ENCODE measurements at places on chromosomes 3 and 15.

GRCh38 chr3:71063773-71064290 is 519.7 kb downstream of the FOXP1 start:
- no peak for DNase-seq

DNA sequence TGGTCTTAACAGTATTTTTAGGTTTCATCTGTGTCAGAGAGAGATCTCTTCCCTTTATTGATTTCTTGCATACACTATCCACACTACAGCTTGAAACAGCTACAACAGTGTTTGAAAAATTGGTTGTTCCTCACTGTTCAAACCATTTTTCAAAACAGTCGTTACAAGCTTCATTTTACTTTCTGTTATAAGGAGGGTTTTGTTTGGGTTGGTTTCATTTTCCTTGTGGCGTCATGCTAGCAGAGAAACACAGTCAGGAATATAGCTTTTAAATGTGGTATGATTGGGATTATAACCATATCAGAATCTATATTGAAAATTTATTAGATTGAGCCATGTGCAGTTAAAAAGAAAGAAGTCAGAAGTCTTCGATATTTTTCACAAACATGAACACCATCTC is 400.6 kb downstream of the ZBTB20 start:
- DNase-seq = no peak

GRCh38 chr15:63783441-63783840 is 50.3 kb downstream of the HERC1 start:
- DNase-seq = no peak

DNA sequence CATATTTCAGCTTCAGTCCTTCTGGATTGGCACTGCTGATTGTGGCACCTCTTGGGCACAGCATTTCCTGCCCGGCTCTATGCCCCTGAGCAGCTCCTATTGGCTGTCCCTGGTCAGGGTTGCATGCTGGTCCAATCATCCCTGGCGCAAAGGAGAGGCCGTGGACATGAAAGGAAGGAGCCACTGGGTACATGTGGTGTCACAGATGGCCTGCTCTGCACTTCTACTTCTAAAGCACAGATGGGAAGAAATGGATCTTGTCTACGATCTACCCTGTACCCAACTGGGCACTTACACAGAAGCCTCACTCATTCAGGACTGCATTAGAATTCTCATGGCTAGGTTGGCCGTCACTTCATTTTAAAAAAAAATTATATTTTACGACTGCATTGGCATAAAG is 232.5 kb downstream of the SHQ1 start:
- DNase-seq = no peak

GRCh38 chr3:150610785-150611184 is 7.7 kb downstream of the SELENOT start:
- DNase-seq = no peak

- no peak for DNase-seq
These were observed 519.7 kb downstream of the FGF12 start for GRCh38 chr3:192207651-192208050.

- no peak for DNase-seq
These were observed 981.9 kb downstream of the FHIT start for GRCh38 chr3:60269377-60269776.

GRCh38 chr3:170632780-170633179 is 46.9 kb upstream of the SLC7A14 start:
- no peak for DNase-seq

- DNase-seq = no peak
These were observed 218.3 kb downstream of the TUSC7 start for GRCh38 chr3:116927918-116928317.

- no peak for DNase-seq
These were observed 21.8 kb downstream of the ST3GAL6 start for GRCh38 chr3:98784666-98785600.

DNA sequence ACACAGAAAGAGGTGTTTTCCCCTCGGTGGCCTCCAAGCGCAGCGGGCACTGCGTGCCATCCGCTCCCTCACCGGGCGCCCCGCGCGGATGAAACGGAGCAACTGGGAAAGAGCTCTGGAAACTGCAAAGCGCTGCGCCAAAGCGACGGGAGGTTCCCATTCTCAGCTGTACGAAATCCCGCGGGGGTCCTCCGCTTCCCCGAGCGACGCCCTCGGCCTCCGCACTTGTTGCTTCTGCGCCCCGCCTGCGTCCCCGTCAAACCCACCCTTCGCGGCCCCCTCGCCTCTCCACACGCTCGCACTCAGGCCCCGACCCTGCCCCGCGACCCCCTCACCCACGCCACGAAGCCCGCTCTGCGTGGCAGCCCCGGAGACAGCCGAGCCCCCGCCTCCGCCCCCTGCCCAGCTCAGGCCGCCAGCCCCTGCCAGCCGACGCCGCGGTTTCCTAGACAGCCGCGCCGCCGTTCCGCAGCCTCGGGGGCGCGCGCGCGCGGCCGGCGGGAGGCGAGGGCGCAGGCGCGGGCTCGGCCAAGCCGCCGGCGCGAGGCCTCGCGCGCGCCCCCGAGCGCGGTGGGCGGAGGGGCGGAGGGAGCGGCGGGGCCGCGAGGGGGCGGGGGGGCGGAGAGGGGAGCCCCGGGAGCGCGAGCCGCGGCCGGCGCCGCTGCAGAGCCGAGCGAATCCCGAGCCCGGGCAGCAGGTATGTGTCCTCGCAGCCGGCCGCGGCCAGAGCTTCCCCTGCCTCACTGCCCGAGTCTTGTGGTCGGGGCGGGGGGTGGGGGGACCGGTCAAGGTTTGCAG is at the start of gene TMEM266:
TMEM266 (plus strand) TSS at position 666 of the 798 bp plus-strand sequence. CDS start 74,279 bp downstream, outside the sequence.
- DNase-seq = peak; percentile 28

DNA sequence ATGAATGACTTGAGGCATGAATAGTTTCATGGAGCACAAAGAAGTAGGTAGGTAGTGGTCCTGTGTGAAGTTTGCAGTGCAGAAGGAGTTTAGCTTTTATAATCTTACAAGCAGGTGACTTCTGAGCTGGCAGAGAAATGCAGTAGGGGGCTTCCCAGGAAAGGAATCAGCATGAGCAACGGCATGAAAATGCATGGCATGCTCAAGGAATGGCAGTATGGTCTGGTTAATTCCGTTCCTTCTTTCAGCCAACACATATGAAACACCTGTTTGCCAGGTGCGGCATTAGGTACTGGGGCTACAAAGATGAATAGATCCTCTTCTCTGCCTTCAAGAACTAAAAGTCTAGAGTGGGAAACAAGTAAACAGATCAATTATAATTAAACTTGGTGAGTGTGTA is 138.0 kb upstream of the BHLHE40 start:
- DNase-seq = no peak

DNA sequence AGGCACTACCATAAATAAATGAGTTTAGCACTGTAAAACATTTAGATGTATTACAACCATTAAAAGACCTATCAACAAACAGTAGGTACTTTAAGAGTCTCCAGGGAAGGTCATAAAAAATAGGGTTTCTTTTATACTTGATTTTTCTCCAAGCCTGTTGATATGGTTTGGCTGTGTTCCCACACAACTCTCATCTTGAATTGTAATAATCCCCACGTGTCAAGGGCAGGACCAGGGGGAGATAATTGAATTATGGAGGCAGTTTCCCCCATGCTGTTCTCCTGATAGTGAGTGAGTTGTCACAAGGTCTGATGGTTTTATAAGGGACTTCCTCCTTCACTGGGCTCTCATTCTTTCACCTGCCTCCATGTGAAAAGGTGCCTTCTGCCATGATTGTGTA is 468.9 kb upstream of the UBE2E2 start:
- no peak for DNase-seq

- DNase-seq = no peak
These were observed 102.5 kb downstream of the SH3GL3 start for GRCh38 chr15:83549623-83550022.

- DNase-seq = no peak
These were observed 142.2 kb upstream of the ZNF385D start for GRCh38 chr3:21893242-21893641.

GRCh38 chr15:78654272-78654671 is 13.3 kb upstream of the CHRNB4 start:
- DNase-seq = no peak

DNA sequence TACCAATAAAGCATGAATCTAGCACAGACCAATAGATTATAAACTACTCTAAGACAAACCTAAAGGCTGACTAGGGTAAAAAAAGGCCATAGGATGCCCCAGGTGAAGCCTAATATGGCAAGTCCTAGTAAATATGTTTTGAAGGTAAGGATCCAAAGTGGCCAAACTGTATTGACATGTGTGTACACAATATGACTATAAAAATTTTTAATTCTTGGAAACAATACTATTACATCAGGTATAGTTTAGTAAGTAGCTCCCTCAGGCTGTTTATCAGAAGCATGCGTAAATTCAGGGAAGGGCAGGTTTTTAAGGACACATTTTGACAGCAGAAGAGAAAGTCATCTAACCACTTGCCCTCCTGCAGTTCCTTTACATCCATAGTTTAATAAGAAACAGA is 18.8 kb downstream of the GNB4 start:
- DNase-seq = no peak

DNA sequence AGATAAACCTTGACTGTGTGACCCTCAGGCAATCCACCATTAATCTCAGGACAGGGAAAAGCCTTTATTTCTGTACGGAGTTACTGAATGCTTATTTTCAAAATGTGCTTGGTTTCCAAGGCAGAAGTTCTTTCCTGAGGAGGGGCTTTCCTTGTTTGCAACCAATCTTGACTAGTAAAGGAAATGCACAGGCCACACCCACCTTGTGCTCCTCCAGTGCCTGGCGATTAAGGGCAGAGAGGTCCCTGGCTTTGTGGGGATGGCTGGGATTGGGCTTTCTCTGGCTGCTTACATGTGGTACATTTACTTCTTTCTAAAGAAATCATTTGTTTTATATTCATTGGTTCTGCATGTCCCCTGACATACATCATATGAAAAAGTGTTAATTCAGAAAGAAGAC is 47.8 kb downstream of the ZNF621 start:
- no peak for DNase-seq

- DNase-seq = peak; percentile 34
These were observed at the start of gene SHISA5 for GRCh38 chr3:48504051-48504946. SHISA5 (minus strand) TSS chr3:48504174; CDS start chr3:48504094, 80 bp downstream.

- no peak for DNase-seq
These were observed 84.4 kb upstream of the HES1 start for GRCh38 chr3:194051366-194052149.

DNA sequence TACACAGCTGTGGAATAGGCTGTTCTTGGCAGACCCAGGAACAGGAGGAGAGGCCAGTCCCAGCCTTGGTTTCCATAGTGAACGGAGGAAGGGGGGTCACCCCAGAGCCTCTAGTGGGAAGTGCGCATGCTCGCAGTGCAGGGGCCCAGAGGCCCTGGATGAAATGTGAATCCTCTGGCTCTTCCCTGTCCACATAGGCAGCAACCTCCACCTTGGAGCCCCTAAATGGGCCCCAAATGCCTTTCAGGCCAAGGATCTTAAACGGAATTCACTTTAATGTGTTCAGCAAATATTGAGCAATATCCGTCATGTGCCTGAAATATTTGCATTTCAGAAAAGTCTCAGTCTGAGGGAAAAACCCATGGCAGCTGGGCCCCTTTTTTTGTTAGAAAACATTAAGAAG is 3.3 kb upstream of the NDN start:
- no peak for DNase-seq

- DNase-seq = no peak
These were observed 276.3 kb upstream of the DNAJC19 start for GRCh38 chr3:181265750-181266333.

DNA sequence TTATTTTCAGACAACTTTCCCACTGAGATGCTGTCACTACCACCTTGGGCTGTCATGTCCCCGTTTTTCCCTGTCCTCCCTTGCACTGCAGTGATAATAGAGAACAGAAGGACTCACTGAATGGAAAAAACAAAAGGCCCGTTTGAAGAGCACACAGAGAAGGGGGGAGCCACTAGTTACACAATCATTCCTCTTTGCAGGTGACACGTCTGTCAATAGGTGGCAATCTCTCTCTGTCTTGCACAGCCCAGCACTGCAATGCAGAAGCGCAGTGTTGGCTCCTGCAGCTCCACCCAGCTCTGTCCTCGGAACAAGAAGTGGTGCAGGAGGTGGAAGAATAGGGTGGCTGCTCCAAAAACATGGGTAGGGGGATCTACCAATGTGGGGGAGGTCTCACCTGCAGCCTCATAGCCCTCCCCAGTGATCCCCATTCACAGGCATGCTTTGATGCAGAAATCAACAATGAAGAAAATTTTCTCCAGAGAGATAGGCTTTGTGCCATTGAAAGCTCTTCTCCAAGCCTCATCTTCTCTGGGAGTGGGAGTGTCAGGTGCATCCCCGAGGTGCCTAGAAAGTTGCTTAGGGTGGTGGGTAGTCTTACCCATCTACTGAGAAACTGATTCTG is 31.8 kb downstream of the FSTL1 start:
- peak; percentile 11 for DNase-seq

- DNase-seq = no peak
These were observed 37.8 kb downstream of the BOC start for GRCh38 chr3:113249111-113249510.

GRCh38 chr3:62577153-62577552 is 203.8 kb upstream of the FEZF2 start:
- no peak for DNase-seq

DNA sequence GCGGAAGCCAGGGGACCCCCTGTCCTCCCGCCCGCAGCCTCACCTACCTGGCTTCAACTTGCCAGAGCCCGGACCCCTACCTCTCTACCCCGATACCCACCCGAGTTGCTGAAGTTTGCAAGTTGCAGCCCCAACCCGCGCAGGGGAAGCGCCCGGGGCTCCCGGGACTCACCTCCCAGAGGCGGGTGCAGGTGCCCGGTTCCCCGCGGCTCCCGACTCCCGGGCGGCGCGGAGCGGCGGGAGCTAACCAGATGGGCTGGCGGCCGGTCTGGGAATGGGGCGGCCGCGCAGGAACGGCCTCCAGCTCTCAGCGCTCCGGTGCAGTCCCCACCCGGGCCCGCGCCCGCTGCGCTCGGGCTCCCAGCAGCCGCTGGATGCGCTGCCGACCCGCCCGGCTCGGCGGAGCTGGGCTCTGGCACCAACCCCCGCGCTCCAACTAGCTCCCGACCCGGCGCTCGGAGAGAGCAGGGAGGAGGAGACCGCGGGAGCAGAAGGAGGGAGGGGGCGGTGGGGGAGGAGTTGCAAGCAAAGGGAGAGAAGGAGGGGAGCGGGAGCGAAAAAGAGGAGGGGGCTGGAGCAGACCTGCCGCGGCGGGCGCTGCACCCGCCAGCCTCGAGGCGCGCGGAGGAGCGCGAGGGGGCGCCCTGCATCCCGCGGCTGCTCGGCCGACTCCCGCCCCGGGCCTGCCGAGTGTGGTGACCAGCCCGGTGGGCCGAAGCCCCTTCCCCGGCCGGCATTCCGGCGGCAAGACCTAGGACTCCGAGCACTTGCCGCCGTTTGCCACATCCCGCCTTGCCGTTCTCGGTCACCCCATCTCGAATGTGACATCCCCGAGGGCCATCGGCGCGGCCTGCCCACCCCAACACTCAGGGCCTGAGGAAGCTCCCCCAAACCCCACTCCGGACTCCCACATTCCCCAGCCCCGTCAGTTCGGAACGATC is at the start of gene SEMA5B:
SEMA5B (minus strand) TSS at position 472 of the 941 bp plus-strand sequence. CDS start 66,500 bp downstream, outside the sequence.
- peak; percentile 27 for DNase-seq

GRCh38 chr3:59245859-59246501 is 196.2 kb upstream of the CFAP20DC start:
- no peak for DNase-seq
